ENCODE measurements at places on chromosomes 3 and 15. TPM values are rescaled to one million over a fixed set of nuclear protein-coding genes. Genes with fewer than 3 reads are reported as not detected.

- H3K27me3 ChIP-seq: no peaks in the 10 kb centered on the region
- H3K36me3 ChIP-seq: no peaks in the 10 kb centered on the region
Measured at GRCh38 chr3:189772584-189772983, 141.4 kb downstream of the TP63 start.

- DNase-seq: no peak
- no peak overlapping the region for H3K4me3 ChIP-seq
- H3K27me3 ChIP-seq: no peaks in the 10 kb centered on the region
- no peak overlapping the region for H3K27ac ChIP-seq
- no peaks in the 10 kb centered on the region for H3K36me3 ChIP-seq
Measured at GRCh38 chr3:161273589-161274218, 52.6 kb downstream of the NMD3 start.

DNA sequence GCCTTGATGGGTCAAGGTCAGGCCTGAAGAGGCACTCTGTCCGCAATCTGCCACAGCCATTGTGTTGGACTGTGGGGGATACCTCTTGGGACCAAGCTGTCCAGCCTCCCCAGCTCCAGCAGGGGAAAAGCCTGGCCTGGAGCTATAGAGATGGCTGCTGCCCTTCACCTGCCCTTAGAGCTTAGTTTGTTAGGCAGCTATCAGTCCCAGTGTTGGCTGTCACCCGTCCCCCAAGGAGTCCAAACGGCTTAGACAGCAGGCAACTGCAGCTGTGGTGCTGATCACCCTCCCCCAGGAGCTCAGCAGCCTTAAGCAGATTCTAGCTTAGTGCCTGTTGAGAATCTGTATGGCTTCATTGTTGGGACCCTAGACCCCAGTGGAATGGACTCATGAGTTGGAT lies 180.3 kb downstream of the MYRIP start:
- H3K27ac ChIP-seq: no peak overlapping the region
- no peaks in the 10 kb centered on the region for H3K36me3 ChIP-seq
- H3K4me1 ChIP-seq: no peaks in the 10 kb centered on the region
- H3K4me3 ChIP-seq: no peak overlapping the region

GRCh38 chr3:45932112-45932511 lies 11.2 kb upstream of the CXCR6 start:
- H3K4me3 ChIP-seq: no peak overlapping the region
- no peak for DNase-seq
- H3K27me3 ChIP-seq: no peaks in the 10 kb centered on the region
- no peaks in the 10 kb centered on the region for H3K4me1 ChIP-seq
- no peak overlapping the region for H3K27ac ChIP-seq

GRCh38 chr3:171125010-171125409 lies 98.5 kb upstream of the SLC2A2 start:
- no peaks in the 10 kb centered on the region for H3K27me3 ChIP-seq
- no peak overlapping the region for H3K27ac ChIP-seq
- DNase-seq: no peak
- no peaks in the 10 kb centered on the region for H3K4me1 ChIP-seq
- H3K4me3 ChIP-seq: no peak overlapping the region
- no peaks in the 10 kb centered on the region for H3K36me3 ChIP-seq

DNA sequence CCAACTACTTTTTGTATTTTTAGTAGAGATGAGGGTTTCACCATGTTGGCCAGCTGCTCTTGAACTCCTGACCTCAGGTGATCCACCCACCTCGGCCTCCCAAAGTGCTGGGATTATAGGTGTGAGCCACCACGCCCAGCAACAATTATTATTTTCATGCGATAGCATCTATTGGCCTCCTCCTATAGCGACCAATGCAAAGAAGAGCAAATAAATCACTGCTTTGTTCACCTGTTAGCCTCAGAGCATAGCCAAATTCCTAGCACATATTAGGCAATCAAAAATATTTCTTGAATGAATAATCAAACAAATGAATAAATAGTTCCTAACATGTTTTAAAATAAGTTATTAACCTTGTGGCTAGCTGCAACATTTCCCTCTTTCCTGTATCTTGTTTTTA lies 36.8 kb upstream of the TNFSF10 start:
- peak overlapping the region; percentile 28 for H3K27ac ChIP-seq
- no peak overlapping the region for H3K4me3 ChIP-seq
- no peaks in the 10 kb centered on the region for H3K27me3 ChIP-seq
- no peaks in the 10 kb centered on the region for H3K36me3 ChIP-seq

DNA sequence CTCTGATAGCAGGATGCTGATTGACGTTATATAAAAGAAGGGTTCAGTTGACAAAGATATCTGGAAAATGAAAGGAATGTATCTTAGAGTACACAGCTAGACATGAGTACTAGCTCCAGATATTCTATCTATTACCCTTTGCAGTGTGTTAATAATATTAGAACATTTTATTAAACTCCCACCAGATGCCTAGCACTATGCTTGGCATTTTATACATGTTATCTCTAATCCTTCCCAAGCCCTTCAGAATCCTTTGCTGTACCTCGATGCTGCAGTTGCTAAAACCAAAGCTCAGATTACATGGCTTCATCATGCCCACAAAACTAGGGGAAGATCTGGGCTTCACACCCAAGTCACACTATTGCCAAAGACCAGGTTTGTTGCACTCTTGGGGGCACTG lies 350.1 kb upstream of the AZI2 start:
- DNase-seq: no peak
- H3K4me3 ChIP-seq: no peak overlapping the region
- H3K27ac ChIP-seq: no peak overlapping the region

DNA sequence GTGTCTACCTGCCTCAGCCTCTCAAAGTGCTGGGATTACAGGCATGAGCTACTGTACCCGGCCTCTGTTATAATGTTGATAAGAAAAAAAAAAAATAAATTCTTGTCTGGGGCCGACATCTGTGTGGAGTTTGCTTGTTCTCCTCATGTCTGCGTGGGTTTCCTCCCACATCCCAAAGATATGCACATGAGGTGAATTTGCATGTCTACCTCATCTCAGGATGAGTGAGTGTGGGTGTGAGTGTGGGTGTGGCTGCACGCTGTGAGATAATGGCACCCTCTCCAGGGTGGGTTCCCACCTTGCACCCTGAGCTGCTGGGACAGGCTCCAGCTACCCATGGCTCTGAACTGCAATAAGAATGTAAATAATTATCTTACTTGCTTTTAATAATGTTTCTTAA lies 25.9 kb upstream of the UACA start:
- no peak for DNase-seq
- H3K36me3 ChIP-seq: no peaks in the 10 kb centered on the region
- H3K27me3 ChIP-seq: no peaks in the 10 kb centered on the region
- no peak overlapping the region for H3K27ac ChIP-seq
- no peak overlapping the region for H3K4me3 ChIP-seq

GRCh38 chr15:92749946-92750345 lies 94.4 kb upstream of the FAM174B start:
- no peak overlapping the region for H3K27ac ChIP-seq
- no peak overlapping the region for H3K4me3 ChIP-seq
- no peaks in the 10 kb centered on the region for H3K36me3 ChIP-seq
- no peak for DNase-seq

DNA sequence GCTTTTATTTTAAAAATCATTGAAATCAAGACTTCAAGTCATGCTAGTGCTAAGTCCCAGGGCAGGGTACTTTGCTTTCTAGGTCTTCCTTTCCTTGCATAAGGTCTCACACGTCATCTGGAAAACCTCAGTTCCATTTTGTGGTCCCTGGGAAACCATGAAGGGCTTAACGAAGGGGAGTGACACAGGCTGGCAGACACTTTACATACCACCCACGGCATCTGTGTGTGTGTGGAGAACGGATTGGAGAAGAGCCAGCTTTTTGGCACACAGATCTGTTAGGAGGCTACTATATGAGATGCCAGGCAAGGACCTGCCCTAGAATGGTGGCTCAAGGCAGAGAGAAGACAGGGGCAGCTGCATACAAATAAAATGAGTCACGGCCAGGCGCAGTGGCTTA lies 107.5 kb upstream of the NSMCE3 start:
- DNase-seq: no peak
- no peaks in the 10 kb centered on the region for H3K36me3 ChIP-seq
- no peaks in the 10 kb centered on the region for H3K27me3 ChIP-seq
- H3K4me1 ChIP-seq: no peaks in the 10 kb centered on the region

DNA sequence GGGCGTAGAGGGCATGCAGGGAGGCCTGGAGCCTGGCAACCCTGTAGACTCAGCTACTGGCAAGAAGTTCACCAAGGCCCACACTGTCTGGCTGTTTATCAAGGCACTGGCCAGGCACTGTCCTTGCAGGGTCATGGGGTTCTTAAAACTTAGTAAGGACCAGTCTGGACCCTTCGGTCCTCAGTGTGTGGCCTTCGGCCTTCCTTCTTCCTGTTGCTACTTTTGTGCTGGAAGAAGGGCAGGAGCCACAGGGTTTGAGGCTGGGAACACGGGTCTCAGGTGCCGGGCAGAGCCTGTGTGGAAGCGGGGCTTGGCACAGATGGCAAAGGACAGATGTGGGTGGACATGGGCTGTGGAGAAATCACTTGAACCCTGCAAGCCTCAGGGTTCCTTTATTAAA lies 76.6 kb downstream of the SNRK start:
- no peaks in the 10 kb centered on the region for H3K36me3 ChIP-seq
- no peak for DNase-seq
- H3K27me3 ChIP-seq: no peaks in the 10 kb centered on the region
- peaks cover 28% of the 10 kb centered on the region for H3K4me1 ChIP-seq

DNA sequence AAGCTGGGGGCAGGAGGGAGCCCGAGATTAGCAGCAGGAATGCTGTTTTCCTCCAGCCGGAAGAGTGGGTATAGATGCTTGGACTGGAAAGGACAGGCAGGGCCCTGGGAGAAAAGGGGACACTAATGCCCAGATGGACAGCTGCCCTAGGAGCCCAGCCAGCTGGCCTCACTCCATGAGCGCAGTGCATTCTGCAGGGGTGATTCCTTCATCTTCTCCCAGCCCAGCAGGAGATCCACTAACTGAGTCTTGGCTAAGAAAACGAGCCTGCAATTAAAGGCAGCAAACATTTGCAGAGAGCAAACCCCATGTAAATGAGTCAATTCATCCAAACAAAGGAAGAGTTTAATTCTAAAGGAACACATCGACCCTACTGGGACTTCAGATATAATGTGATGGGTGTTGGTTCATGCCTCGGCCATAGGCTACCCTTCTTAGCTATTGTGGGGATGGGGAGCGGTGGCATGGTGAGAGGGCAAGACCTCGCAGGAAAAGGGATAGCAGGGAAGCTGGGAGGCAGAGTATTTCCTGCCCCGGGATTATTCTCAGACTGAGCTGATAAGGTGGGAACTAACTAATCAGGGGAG lies 13.3 kb upstream of the MINAR1 start:
- no peak overlapping the region for H3K27ac ChIP-seq
- DNase-seq: no peak
- H3K4me1 ChIP-seq: no peaks in the 10 kb centered on the region
- no peaks in the 10 kb centered on the region for H3K27me3 ChIP-seq

DNA sequence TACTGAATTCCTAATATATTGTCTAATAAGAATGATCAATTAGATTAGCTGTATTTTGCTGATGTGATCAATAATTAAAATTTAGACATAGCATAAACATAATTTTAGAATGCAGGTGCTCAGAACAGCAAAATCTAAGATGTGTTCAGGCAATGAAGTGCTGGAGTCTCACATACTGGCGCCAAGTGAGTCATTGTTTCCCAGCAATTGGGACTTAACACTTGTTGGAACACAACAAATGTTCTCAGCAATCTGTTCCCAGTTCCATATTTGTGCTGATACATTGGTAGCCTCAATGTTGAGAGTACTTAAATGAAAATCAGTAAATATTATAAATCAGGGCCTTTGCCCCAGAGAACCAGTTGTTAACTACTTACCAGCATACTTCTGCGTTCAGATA lies 619.0 kb downstream of the ROBO1 start:
- H3K27me3 ChIP-seq: no peaks in the 10 kb centered on the region
- no peak overlapping the region for H3K27ac ChIP-seq

The STXBP5L gene
- total RNA-seq: 0.98 TPM

The RBPMS2 gene
- 3.7 TPM for total RNA-seq

The CCR8 gene
- total RNA-seq: not detected

The TOPBP1 gene
- total RNA-seq: 28.2 TPM

The EXD1 gene
- total RNA-seq: not detected

The ZNF654 gene
- 16.7 TPM for total RNA-seq

The DAPK2 gene
- total RNA-seq: 50.3 TPM

The SSUH2 gene
- not detected for total RNA-seq

The PODXL2 gene
- 2.9 TPM for total RNA-seq

The MYO5C gene
- total RNA-seq: 10.3 TPM

The ATP13A5 gene
- total RNA-seq: not detected

The CIB2 gene
- 13.0 TPM for total RNA-seq

Data from vagina (tissue), 2 donors.